ENCODE measurements at places on chromosomes 3 and 15.

DNA sequence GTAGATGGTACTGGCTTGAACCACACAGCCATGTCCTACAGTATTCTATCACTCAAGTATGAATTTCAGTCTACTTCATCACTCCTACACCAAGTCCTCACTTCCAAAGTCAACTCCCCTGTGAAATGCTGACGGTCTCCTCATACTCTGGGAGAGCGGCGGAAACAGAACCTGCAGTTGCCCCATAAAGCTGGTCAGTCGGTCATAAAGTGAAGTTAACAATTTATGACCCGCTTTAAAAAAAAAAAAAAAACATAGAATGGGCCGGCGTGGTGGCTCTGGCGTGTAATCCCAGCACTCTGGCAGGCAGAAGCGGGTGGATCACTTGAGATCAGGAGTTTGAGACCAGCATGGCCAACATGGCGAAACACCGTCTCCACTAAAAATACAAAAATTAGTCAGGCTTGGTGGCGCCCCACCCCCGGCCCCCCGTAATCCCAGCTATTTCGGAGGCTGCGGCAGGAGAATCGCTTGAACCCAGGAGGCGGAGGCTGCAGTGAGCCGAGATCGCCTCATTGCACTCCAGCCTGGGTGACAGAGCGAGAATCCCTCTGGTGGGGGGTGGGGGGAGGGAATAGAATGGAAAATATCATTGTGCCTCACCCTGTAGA, 2.1 kb downstream of the TRANK1 start:
- DNase-seq, result no peak

DNA sequence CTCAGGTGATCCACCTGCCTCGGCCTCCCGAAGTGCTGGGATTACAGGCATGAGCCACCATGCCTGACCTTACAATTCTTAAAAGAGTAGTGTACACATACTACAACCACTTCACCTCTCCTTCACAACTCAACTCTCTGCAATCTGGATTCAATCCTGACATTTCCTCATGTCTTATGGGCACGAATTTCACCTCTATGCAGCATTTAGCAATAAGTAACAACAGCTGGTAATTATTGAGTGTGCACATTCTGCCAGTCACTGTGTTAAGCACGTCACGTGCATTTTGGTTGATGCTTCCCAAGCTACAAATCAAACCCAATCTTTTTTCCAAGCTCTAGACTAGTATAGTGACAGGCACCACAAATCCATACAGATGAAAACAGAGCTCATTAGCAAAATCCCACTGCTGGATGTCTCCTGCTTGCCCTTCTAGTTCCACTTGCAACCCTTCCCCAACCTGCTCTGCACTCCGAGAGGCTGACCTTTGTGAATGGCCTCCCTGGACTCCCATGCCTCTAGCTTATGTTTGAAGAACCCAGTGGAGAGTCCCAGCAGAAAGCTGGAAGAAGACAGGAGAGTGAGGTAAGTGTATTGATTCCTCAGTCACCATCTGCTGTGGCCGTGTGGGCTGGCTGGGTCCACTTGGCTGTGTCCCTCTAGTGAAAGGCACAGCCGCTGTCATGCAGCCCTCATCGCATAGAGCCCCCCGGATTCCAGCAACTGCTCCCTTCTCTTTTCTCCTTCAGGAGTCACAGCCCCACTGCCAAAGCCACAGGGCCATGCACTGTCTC, 176.5 kb downstream of the MEX3B start:
- no peak for DNase-seq

DNA sequence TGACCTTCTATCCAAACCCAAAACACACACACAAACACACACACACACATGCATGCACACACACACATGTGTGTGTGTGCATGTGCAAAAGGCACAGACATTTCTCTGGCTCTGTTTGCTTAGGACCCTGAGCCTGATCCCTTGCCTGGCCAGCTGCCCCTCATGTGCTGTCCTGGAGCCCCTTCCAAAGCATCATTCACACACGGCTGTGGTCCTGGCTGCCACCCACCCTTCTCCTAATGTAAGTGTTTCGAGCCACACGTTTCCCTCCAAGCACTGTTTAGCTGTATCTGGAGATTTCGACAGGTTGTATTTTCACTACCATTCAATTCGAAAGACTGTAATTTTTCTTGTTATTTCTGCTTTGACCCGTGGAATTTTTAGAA, 45.8 kb upstream of the KLF13 start:
- no peak for DNase-seq

DNA sequence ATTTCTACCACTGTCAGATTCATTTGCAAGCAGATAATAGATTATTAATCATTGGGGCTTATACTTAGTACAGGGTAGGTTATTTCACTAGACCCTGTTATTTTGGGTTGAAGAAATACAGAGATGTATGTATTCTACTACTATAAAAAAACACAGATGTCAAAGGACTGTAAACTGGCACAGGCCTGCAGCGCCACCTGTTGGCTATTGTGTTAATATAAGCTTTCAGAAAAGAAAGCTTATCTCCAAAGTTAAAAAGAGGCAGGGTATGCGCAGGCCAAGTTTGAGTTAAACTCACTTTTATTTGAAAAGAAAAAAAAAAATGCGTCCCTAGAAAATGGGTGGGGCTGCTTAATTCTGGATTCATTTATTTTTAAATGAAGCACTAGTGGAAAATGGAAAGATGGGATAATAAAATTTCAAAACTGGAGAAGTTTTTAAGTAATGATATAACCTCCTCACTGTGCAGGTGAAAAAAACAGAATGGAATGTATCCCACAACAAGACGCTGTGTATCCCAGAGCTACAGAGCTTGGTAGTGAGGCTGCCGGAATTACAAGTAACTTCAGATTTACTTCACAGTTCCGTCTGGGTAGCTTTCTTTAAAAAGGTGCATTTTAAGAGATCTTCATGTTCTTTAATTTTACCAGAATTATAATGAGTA, 407.2 kb upstream of the TGFBR2 start:
- DNase-seq, result no peak

DNA sequence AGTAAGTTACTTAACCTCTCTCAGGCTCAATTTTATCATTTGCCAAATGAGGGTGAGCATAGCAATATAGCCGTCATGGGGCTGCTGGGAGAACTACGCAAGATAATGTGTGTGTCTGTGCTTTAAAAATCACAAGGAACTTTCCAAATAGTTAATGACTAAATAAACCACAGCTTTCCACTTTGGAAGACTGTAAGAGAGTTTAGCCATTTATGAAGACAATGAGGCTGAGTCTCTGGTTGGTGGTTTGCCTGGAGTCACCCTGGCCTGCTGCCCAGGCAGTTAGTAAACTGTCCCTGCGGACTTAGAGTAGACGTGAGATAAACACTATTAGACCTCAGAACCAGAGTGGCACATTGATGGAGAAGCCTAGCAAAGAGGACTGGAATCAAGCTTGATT, 357.7 kb downstream of the CLSTN2 start:
- DNase-seq, result peak; percentile 96

DNA sequence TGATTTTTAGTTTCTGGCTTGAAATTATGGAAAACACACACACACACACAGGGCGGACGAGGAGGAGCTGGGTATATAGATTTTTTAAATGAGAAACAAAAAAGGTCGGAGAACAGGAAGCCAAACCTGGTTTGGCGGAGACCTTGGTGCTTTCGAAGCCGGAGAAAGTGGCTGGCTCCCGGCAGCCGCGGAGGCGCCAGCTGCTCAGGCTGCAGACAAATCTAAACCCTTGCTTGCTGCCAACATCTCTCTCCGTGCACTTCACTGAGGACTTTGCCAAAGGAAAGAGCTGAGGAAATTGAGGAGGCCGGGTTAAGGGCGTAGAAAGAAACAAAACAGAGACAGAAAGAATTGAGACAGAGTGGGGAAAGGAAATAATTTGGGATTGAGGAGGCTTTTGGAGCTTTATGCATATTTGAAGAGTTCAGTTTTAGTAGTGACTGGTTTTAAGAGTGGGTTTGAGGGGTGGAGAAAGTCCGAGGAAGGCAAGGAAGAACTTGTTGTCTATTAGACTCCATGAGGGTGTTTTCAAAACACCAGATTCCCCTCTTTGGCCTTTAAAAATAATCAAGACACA, 2.2 kb downstream of the ZIC1 start:
- no peak for DNase-seq

- DNase-seq, result no peak
Measured at GRCh38 chr3:16911916-16912315, 27.2 kb downstream of the PLCL2 start.

DNA sequence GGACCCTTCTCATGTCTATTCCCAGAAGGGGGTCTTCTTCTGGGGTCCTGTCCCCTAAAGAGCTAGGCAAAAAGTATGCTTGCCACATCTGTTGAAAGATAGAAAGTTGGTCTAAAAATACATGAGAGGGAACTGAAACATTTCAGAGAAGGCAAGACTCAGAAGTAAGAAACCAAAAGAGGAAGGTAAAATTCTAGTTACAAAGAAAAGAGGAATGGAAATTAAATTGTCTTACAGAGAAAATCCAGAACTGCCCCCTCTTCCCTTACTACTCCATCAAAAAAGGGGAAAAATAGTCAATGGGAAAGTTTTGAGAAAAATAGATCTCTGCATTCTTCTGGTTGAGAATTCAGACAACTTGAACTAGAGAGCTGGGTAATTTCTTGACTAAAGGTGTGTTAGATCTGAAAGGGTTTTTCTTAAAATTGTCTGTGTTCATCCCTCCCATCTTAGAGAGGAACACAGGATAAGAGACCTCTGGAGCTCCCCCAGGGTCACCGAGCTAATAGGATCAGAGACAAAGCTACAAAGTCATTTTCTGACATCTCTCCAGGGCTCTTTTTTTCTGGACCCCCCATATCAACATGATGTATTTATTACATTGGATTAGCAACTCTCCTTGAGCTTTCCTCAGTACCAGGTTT, 32.3 kb upstream of the CCR2 start:
- no peak for DNase-seq

DNA sequence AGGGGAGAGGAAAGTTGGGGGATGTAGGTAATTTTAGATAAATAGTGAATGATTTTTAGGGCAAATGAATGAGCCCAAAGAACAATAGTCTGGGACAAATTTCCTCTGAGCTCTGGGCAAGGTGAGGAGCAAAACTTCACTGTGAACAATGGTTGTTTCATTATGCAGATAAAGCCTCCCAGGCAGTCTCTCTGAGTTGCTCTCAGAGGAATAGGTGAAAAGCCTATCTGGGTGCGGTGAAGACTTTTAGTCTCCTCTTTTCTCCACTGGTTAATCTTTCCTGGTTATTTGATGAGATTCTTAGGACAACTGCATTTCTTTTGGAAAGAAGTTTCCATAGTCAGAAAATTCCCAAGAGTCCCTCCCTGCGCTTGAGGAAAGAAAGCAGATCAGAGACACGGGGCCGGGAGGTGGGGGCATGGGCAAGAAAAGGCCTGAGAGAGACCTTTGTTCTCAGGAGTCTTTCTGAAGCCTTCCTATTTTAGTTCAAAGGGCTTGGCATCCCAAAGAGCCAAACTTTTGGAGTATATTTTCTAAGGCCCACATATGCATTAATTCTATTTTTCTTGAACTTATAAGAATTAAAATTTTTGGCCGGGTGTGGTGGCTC, 353.6 kb upstream of the SLCO3A1 start:
- no peak for DNase-seq

DNA sequence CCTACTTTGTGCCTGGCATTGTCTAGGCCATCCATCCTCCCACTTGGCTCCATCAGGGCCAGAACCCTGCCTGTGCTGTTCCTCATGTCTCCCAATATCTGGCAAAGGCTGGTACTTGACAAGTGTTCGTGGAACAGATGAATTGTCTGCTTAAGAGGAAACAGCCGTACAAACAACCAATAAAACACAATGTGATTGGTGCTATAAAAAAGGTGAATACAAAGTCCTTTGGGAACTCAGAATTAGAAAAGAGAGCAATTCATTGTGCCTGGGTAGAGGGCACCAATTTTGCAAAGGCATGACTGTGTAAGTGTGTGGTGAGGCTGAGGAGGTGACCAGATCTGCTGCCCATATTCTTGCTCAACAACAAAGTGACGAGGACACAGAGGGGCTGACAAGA, 164.5 kb upstream of the PPP2R3A start:
- no peak for DNase-seq

DNA sequence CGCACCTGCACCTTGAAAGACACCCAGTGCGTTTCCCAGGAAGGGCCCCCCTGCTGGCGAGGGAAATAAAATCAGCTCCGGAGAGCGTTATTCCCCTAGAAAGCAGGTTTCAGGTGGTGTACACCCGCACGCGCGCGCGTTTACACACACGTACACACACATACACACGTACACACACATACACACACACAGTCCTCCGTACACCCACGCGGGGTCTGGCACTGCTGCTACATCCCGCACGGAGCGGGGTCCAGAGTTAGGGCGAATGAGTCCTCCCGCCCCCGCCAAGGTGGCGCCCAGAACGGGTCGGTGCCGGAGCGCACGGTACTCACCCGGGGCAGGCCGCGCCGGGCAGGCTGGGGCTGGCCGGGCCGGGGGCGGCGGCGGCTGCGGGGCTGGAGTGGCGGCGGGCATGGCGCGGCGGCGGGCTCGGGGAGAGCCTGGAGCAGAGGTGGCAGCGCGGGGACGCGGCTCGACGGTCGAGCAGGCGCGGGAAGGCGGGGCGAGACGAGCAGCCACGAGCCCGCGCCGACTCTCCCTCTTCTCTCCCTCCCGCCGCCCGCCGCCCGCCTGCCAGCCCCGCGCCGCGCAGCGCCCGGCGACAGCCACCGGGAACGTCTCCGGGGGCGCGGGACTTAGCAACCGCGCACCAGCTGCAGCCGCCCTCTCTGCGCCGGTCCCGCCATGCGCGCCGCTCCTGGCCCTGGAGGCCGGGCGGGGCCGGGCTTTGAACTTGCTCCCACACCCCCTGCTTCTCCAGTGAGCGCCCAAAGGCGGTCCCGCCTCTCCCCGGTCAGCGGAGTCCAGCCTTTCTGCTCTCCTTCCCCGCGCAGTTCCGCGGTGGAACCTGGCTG, at the start of gene DCLK3:
DCLK3 (minus strand) TSS at position 704 of the 854 bp plus-strand sequence; CDS start at position 414, 290 bp downstream.
- no peak for DNase-seq

DNA sequence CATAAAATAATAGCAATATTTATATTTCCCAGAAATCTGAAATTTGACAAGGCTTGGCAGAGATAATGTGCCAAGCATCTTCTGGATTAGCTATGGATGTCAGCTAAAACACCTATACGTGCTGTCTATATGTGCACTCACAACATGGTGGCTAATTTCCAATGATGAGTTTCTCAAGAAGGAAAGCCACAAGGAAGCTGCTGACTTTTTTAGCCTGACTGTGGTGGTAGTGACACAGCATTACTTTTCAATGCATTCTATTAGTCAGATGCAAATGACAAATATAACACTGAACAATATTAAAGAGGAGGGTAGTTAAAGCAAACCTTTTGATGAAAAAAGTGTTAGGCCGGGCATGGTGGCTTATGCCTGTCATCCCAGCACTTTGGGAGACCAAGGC, 101.7 kb upstream of the CCDC54 start:
- no peak for DNase-seq

DNA sequence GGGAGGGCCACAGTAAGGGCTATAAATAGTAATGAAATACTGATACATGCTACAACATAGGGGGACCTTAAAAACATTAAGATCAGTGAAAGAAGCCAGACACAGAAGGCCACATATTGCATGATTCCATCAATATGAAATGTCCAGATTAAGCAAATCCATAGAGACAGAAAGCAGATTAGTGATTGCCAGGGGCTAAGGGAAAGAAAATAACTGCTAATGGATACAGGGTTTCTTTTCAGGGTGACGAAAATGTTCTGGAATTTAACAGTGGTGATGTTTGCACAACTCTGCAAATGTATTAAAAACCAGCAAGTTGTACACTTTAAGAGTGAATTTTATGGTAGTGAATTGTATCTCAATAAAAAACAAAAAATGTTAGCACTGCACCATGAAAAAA, 37.0 kb downstream of the PIK3R4 start:
- DNase-seq, result no peak

- DNase-seq, result peak; percentile 45
Measured at GRCh38 chr3:196609343-196609775, 30.1 kb upstream of the NRROS start.

- peak; percentile 95 for DNase-seq
Measured at GRCh38 chr3:149547954-149548668, 73.6 kb downstream of the TM4SF4 start.

GRCh38 chr15:70046679-70047369, 50.9 kb downstream of the TLE3 start:
- DNase-seq, result no peak

Data from astrocyte (in vitro differentiated cells and primary cell).